ENCODE measurements at places on chromosomes 7 and 10. TPM values are rescaled to one million over a fixed set of nuclear protein-coding genes. Genes with fewer than 3 reads are reported as not detected.

DNA sequence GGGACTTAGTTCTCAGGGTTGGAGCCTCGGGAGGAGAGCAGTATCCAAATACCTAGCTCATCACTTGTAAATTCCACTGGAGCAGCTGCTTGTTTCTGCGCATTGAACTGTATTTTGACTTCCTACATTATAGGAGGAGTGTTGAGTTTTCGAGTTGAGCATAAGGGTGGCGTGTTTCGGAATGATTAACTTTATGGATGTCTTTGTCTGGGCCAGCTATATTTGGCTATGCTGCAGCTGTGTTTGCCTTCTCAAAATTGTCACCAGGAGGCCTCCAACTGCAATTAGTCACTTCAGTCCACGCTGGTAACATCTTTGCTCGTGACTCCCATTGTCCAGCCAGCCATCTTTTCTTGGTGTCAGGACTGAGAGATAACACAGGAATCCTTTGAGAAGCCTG, 9.1 kb downstream of the CELF2 start:
- DNase-seq: no peak

GRCh38 chr7:41098846-41099245, 604.0 kb downstream of the INHBA start:
- DNase-seq: no peak

- DNase-seq: no peak
Observed at GRCh38 chr10:49488056-49488717, 50.7 kb downstream of the ERCC6 start.

PNLIP gene
- not detected for total RNA-seq

PHYHIPL gene
- not detected for total RNA-seq

Data from dermis microvascular lymphatic vessel endothelial cell (primary cell).